Fibroblast of the conjunctiva (primary cell): ENCODE measurements at places on chromosomes 3 and 15.

DNA sequence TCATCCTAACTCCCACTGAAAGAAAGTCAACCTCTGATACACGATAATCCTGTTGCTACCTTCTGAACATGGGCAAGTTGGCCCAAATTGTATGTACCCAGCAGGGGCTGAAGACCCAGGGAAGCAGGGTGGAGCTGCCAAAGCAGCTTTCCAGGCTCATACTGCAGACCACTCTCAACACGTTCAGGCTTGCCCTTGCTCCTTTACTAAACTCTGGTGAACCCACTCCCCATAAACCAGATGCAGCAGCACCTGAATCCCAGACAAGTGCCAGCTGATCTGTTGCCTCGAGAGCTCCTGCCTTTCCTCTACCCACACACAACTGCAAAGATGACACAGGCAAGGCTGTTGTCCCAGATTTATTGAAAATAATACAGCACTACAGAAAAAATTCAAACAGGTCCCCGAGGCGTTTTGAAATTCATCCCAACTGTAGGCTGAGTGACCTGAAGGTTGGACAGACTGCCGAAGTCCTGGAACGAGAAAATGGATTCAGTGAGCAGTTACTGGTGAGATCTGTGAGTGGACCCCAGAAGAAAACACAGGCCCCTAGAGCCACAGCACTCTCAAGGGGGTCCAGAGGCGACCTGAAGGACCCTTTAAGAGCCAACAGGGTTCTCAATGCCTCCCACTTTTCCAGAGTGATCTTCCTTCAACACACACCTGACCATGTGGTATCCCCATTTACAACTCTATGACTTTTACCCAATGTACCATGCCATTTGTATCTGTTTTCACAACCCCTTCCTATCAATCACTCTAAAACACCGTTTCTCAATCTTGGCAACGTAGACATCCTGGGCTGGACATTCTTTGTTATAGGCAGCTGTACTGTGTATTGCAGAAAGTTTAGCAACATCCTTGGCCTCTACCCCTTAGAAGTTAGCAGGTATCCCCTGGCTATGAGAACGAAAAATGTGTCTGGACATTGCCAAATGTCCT lies 3.6 kb downstream of the RPS17 start:
- no peak for DNase-seq

DNA sequence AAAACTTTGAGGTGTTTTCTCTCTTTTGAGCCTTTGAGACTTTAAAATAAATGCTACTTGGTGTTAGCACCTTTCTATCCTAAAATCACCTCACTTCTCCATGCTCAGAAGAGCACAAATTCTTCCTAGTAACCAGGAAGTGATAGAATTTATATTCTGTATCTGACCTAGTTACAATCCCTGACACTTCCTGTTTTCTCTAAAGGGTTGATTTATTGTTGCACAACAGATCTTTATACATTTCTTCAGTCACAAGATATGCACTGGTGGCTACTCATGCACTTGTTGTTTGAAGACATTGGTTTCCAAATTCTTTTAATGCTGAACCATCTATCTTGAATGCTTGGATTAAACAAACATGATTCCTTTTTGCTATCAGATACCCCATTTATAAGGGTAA lies 47.2 kb upstream of the CNTN3 start:
- DNase-seq: no peak

- peak; percentile 80 for DNase-seq
Observed at GRCh38 chr15:80777137-80777536, 2.0 kb upstream of the CEMIP start.

DNA sequence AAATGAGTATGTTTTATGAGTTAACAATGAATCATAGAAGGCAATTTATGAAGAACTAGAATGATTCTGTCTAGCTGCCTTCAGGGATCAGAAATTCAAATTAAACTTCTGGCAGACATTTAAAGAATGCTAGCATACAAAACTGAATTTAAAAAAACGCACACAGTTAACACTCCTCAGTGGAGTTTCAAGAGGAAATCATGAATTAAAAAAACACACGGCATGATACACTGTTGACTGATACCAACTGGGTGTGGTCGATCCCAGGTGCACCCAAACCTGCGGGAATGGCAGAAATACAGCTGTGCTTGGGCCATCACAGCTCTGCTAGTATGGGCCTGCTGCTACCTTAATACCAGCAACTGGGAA lies 526.0 kb downstream of the FOXP1 start:
- DNase-seq: no peak

- no peak for DNase-seq
Observed at GRCh38 chr15:60656481-60656880, 177.5 kb upstream of the ICE2 start.

DNA sequence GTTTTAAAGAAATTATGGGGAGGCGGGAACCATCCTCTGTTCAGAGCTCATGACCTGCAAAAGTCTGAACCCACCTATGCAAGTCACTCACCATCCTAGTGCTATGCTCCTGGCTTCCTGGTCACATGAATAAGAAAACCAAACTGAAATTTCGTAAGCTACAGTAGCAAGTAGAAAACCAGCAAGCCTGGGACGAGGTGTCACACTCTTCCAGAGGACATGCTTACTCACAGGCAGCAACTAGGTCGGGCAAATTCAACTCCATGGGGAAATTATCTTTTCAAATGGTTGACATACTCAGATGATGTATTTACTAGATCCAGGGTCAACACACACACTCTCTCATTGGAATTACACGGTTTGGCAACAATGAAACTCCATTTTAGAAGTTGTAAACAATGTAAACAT lies 31.3 kb downstream of the LDHAL6B start:
- DNase-seq: no peak

DNA sequence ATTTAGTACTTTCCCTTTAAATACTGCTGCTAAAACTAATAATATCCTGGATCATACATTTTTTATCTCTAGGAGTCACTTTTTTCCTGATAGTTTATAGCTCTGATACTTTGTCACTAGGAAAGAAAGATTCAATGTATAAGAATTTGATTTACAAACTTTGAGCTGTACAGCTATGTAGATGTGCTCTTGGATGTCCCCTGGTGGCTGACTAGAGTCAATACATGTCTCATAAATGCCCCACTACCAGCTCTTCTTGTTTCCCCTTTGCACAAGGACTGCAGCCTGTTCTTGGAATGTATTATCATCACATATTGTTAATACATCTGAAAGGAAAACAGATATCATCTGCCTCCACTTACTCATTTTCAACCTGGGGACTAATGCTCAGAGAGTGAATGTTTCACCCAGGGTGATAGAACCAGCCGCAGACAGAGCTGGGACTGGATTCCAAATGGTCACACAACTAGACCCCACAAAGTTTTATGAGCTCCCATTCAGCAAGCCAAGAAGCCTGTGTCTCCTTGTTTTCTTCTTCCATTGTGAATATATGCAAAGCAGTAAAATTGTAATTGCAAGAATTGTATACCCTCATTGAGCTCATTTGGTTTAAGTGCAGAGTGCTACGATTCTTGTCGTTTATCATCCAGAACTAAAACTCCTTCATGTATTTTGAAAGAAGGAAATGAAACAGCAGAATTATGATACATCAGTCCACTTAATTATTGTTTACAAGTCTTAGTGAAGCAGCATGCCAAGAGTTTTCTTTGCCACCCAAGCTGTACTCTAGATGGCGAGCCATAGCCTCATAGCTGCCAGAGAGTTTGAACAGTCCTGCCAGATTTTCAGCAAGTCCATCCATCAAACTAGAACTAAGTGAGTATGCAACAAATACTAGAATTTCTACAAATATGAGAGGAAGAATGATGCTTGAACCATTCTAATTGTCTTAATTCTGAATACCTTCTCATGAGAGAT lies 261.6 kb upstream of the LMCD1 start:
- peak; percentile 63 for DNase-seq

- DNase-seq: peak; percentile 12
Observed at GRCh38 chr3:141575879-141576743, 89.3 kb downstream of the RASA2 start.

GRCh38 chr3:139491966-139492365 lies 15.7 kb upstream of the RBP2 start:
- DNase-seq: no peak

- no peak for DNase-seq
Observed at GRCh38 chr3:182794455-182795388, 1.4 kb downstream of the ATP11B start.

- no peak for DNase-seq
Observed at GRCh38 chr3:171266740-171267073, 193.5 kb downstream of the TNIK start.

GRCh38 chr15:65991721-65992483 lies 122.6 kb downstream of the RAB11A start:
- no peak for DNase-seq

DNA sequence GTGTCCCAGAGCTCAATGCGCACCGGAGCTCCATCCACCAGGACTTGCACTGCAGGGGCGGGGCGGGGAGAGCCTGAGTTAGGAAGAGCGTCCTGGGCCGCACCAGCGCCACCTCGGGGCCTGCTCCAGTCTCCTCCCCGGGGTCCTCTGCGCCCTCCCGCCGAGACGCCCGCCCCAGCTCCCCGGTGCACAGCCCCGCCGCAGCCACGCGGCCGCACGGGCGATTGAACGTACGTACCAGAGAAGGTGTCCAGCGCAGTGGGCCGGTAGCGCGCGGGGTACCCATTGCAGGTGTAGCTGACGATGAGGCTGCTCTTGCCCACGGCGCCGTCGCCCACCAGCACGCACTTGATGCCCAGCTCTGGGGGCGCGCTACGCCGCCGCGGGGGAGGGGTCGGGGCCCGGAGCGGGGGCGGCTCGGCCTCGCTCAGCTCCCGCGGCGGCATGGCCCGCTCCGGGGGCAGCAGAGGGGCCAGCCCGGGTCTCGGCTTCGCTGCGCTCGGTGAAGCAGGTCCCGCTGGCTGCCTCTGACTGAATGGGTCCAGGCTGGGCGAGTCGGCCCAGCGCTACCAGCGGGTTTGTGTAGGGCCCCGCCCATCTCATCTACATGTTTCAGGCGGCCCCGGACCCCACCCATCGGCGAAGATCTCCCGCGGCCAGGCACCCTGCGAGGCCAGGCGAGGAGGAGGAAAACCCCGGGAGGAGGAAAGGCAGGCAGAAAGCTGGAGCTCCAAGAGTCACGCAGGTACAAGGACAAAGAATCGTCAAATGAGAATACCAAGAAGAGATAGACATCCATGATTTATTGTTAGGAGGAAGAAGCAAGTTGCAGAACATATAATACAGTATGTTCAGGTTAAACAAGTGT lies at the start of gene RHOV:
Gene RHOV (minus strand): TSS at position 541 of the 868 bp plus-strand sequence. CDS start 95 bp downstream, at position 446.
- DNase-seq: no peak

DNA sequence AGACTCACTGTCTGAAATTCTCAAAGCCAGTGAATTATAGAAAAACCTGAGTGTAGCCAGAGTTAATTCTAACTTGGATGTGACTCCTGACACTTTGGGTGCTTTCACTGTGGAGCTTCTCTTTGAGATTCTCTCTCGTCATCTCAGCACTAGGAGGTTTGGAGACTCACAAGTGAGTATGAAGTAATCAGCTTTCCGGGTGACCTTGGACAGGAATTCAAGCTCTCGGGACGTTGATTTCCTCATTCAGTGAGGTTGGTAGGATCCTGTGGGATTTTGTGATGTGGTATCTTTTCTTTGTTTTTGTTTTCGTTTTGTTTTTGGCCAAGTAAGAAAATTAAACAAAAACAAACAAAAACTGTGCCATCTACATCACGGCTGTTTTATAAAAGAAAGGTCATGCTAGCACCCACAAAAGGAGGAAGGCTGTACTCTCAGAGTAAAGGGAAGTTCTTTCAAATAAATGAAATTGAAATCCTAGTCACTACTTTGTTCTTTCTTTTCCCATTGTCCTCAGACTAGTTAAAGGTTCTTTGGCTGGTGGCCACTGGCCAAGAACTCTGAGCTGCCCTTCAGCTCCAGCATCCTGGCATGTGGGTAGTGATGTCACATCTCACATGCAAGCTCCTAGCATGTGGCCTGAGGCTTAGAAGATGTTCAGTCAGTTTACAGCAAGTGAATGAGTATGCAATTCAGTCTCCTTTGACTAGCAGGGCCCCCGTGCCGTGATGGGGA lies 263.3 kb upstream of the TPM1 start:
- DNase-seq: peak; percentile 10

DNA sequence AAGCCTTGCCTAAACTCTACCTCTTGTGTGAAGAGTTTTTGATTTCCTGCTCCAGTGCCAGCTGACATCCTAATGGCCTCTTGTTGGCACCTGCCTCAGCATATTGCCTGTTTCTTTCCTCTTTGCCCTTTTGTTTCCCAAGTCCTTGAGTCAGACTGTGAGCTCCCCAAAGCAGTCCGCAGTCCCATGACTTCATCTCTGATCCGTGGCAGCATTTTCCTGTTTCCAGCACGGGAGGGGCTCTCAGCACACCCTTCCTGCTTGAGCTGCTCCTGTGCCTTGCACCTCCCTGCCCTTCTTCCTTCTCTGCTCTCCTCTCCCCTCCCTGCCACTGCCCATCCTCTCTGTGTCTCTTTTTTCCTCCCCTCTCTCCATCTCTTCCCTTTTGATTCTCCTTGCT lies 179.6 kb downstream of the EPHB1 start:
- DNase-seq: no peak

- DNase-seq: no peak
Observed at GRCh38 chr3:134317106-134317947, 56.9 kb downstream of the AMOTL2 start.

- no peak for DNase-seq
Observed at GRCh38 chr3:29153811-29154210, 127.1 kb upstream of the RBMS3 start.

DNA sequence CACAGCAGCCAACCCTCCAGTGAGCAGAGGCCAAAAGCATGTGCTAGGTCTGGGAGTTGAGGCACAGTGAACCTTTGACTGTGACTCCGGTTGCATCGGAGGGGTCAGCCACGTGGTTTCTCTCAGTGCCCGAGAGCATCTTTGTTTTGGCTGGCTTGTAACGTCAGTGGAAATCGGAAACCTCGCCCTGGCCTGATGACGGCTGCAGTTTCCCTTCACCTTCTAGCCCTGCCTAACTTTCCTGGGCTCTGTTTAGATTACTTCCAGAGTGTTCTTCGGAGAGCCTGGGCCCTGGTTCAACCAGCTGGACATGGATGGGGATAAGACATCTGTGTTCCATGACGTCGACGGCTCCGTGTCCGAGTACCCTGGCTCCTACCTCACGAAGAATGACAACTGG lies 56.6 kb downstream of the MESD start:
- DNase-seq: no peak

GRCh38 chr15:67087507-67088172 lies 22.2 kb downstream of the SMAD3 start:
- no peak for DNase-seq

DNA sequence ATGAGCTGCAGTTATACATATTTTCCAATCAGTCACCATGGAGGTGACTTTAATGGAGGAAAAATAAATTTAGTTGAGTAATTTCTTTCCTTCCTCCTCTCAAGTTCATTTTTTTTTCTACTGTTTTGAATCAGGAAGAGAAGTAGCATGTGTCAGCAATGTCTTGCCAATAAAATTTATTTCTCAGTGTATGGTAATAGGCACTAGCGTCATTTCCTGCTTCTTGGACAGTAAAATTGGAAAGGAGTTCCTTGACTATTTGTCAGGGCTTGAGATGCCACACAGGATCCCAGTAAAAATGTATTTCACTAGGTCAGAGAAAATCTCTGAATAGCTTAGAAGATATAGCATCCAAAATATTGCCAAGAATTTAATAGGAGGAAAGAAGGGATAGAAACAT lies 605.9 kb downstream of the ROBO1 start:
- DNase-seq: no peak
